ENCODE measurements at places on chromosomes 2 and 18. TPM values are rescaled to one million over a fixed set of nuclear protein-coding genes. Genes with fewer than 3 reads are reported as not detected.

The SGPP2 gene
- total RNA-seq, result 4.9 TPM

The IL36G gene
- total RNA-seq, result not detected

DNA sequence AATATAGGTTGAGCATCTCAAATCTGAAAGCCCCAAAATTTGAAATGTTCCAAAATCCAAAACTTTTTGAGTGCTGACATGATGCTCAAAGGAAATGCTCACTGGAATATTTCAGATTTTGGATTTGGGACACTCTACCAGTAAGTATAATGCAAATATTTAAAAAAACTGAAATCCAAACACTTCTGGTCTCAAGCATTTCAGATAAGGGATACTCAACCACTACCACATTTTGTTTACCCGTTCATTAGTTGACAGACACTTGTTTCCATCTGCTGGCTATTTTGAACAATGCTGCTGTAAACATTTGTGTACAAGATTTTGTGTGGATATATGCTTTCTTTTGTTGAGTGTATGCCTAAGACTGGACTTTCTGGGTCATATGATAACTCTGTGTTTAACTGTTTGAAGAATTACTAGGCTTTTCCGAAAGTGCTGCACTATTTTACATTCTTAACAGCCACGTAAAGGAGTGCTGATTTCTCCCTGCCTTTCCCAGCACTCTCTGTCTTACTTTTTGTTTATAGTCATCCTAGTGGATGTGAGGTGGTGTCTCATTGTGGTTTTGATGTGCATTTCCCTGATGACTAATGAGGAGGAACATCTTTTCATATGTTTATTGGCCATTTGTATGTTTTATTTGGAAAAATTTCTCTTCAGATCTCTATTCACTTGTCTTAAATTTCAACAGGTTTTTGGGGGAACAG, 19.5 kb upstream of the DCDC2C start:
- H3K27ac ChIP-seq, result no peak overlapping the region
- H3K4me1 ChIP-seq, result no peaks in the 10 kb centered on the region
- H3K4me3 ChIP-seq, result no peak overlapping the region
- H3K27me3 ChIP-seq, result no peaks in the 10 kb centered on the region
- H3K36me3 ChIP-seq, result no peaks in the 10 kb centered on the region
- no peak for DNase-seq

DNA sequence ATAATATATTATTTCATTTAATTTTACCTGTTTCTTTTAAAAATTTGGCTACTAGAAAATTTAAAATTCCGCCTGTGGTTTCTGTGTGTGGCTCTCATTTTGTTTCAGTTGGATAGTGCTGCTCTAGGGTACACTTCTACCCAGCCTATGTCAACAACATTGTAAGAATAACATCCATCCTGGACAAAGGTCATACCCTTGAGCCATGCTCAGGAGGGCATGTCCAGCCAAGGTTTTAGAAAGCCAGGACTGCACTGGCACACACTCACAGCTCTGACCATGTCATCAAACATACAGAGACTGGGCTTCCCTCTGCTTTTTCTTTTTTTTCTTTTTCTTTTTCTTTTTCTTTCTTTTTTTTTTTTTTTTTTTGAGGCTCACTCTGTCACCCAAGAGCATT, 96.1 kb downstream of the CTIF start:
- H3K4me3 ChIP-seq, result no peak overlapping the region
- no peaks in the 10 kb centered on the region for H3K36me3 ChIP-seq
- no peaks in the 10 kb centered on the region for H3K4me1 ChIP-seq
- H3K27me3 ChIP-seq, result no peaks in the 10 kb centered on the region
- DNase-seq, result no peak

DNA sequence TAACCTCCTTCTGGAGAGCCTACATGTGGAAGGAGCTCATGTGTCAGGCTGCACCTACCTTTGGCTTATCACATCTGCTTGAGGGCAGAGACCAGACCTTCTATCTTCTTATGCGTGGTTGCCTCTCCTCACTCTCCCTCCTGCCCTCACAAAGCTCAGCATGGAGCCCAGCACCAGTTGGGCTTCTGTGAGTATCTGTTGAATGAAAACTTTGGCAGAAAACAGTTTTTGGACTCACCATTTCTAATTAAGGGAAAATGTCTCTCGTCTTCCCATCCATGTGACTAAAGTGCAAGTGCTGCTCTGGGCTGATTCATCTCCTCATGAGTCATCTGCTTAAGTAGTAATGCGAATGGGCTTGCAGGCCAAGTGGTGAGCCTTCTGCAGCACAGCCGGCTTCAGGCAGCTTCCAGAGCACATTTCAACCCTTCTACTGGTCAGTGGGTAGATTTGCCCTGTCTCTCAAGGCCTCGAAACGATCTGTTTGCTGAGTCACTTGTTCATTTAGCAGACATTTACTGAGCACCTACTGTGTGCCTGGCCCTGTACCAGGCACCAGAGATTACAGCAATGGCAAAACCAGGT, 102.6 kb downstream of the VSNL1 start:
- no peak overlapping the region for H3K4me3 ChIP-seq
- H3K27ac ChIP-seq, result no peak overlapping the region
- H3K4me1 ChIP-seq, result no peaks in the 10 kb centered on the region
- H3K36me3 ChIP-seq, result no peaks in the 10 kb centered on the region
- H3K27me3 ChIP-seq, result no peaks in the 10 kb centered on the region

DNA sequence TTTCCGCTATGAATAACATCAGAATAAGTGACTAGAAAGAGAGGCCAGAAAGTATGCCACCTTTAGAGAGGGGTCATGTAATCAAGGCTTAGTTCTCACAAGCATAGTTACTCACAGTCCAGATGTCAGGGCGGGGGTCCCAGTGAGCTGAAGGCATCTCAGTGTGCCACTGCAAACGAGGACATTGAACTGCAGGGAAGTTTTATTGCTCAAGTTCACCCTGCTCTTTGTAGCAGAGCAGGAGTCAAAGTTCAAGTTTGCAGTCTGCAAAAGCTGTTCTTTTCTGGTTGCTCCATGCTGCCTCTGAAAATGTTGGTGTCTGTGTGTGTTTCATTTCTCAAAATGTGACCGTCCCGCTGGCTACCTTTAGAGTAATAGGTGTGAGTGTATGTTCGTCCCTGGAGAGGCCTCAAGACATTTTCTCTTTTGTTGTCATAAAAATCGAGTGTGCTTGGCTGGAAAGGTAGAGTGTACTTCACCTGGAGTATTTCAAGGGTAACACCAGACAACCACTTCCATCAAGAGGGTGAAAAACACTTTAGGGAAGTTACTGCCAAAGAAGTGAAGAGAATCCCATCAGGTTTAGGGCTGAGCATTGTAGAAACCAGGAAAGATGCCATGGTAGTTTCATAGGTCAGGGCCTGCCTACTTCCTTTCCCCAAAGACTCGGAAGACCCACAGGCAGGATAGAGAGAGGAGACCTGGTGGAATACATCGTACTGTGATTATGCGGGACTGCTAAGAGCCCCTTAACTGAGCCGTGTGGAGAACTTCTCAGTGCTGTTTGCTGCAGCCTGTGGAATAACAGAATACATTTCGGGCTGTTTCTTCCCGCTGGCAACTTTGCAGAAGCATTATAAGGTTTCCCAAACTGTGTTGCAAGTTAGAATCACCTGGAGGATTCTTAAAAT, 89.9 kb downstream of the LYPD6 start:
- H3K4me1 ChIP-seq, result peaks cover 6% of the 10 kb centered on the region
- no peaks in the 10 kb centered on the region for H3K36me3 ChIP-seq
- H3K27me3 ChIP-seq, result no peaks in the 10 kb centered on the region
- H3K4me3 ChIP-seq, result no peak overlapping the region

- H3K36me3 ChIP-seq, result no peaks in the 10 kb centered on the region
- H3K27ac ChIP-seq, result no peak overlapping the region
- H3K4me1 ChIP-seq, result no peaks in the 10 kb centered on the region
- H3K27me3 ChIP-seq, result no peaks in the 10 kb centered on the region
Measured at GRCh38 chr18:8359076-8359475, 250.2 kb upstream of the RAB12 start.

- no peak for DNase-seq
- no peak overlapping the region for H3K4me3 ChIP-seq
- no peaks in the 10 kb centered on the region for H3K27me3 ChIP-seq
- no peak overlapping the region for H3K27ac ChIP-seq
- H3K4me1 ChIP-seq, result peaks cover 21% of the 10 kb centered on the region
Measured at GRCh38 chr2:12722447-12723316, 5.9 kb downstream of the TRIB2 start.

GRCh38 chr18:22293417-22293816, 124.0 kb downstream of the GATA6 start:
- H3K36me3 ChIP-seq, result no peaks in the 10 kb centered on the region
- H3K27ac ChIP-seq, result no peak overlapping the region
- no peaks in the 10 kb centered on the region for H3K4me1 ChIP-seq
- DNase-seq, result no peak
